Fibroblast of skin of left quadriceps (primary cell): ENCODE measurements at places on chromosomes 6 and 20.

DNA sequence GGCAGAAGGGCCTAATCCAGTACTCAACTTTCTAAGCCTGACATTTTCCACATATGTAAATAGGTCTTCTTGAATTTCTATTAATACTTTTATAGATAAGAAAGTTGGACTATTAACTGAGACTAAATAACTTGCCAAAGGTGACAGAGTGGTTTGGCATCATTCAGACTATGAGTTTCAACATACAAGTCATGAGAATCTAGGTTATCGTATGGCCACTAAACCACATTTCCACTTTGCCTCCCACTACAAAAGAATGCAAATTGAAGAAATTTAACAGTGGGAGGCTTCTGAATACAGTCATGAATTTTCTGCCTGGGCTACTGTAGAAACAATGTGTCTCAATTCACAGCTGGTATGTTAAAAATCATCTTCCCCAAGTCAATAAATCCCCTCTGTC, 531.0 kb upstream of the AGPAT4 start:
- no peak for DNase-seq

DNA sequence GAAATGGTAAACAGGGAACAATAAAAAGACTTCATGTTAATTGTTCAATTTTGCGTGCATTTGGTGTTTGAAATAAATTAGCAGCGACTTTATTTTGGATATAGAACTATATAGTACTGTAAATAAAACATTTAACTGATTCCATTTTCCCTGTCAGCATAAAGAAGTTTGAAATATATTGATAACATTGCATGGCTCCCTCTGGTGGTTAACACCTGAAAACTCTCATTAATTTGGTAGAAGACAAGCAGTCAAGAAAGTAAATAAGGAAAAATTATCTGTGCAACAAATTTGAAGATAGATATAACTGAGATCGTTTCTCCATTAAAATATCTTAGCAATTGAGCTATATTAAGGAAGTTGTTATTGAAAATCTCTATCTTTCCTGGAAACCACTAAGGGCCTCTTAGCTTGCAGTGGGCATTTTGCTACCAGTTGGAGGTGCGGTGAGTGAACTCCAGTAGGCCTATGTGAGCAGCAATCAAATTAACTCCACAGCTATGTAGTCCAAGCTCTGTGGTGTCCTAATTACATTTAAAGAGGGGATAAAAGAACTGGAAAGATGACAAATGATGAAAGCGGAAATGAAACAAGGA, 435.7 kb upstream of the FKBP1C start:
- no peak for DNase-seq

- DNase-seq, result no peak
Observed at GRCh38 chr6:135393289-135393688, 104.3 kb downstream of the AHI1 start.

DNA sequence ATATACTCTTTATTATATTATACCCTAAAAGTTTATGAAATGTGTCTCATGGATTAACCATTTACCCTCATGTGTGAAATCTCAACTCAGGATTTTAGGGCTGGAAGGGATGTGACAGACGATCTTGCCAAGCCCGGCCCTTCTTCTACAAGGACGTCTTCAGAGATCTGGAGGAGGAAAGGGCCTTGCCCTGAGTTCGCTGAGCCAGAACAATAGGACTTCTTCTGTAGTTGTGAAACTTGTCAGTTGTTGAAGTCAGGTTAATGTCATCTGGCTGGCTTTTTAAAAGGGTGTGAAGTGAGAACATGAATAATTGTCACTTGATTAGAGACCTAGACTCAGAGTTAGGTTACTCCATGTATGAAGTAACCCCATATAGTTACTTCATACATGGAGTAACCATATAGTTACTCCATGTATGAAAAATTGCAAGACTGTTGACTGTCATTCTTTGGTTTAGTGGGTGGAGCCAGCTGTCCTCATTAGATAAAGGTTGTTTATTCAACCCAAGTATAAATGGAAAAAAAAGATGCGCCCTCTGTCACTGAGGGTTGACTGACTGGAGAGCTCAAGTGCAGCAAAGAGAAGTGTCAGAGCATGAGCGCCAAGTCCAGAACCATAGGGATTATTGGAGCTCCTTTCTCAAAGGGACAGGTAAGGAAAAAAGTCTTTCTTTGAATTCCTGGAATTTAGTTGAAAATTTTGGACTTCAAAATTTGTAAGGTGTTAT, at the start of gene ARG1:
TSS of gene ARG1 (plus strand) at position 541 of the 730 bp plus-strand sequence. CDS start at position 598, 57 bp downstream.
- no peak for DNase-seq

- DNase-seq, result no peak
Observed at GRCh38 chr6:1153696-1154245, 158.1 kb upstream of the FOXQ1 start.

DNA sequence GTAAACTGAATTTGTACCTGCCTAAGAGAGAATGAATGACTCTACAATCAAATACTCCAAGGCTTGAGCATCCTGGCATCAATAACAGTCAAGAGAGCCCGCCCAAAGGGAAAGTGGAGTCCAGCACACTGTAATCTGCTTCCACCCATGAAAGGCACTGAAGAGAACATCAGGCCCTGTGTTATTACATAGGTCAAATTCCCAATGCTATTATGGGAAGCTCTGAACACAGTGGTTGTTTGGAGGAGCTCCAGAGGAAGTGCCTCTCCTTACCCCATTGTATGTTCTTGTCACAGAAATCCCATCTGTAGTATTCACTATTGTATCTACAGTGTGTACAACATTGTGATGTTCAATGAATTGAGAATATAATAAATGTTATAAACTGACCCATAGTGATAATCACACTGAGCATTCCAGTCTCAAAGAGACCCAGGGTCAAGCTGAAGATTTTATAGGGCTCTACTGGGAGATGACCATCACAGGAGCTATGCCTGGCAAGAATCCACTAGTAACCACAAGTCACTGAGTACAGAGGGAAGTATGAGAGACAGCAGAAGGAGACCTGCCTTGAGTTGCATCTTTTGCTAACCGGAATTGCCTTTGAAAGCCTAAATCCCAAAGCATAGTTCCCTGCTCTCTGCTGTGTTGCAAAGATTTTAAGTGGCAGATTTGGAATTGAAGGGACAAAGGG, 446.7 kb downstream of the GJA1 start:
- peak; percentile 70 for DNase-seq

- no peak for DNase-seq
Observed at GRCh38 chr20:32165836-32166545, 41.6 kb downstream of the PLAGL2 start.

DNA sequence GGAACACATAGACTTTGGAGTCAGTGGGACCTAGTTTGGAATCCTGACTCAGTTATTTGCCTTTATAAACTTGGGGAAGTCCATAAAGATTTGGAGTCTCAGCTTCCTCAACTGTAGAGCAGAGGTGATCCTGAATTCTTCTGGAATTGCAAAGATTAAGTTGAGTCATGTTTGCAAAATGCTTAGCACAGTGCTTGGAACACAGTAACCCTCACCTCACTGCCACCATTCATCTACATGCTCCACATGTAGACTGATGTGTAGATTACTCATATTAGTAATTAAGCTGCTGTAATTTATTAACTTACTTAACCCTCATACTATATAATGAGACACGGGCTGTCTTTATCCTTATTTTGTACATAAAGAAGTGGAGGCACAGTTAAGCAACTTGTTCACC, 61.4 kb downstream of the LAMP5 start:
- no peak for DNase-seq

DNA sequence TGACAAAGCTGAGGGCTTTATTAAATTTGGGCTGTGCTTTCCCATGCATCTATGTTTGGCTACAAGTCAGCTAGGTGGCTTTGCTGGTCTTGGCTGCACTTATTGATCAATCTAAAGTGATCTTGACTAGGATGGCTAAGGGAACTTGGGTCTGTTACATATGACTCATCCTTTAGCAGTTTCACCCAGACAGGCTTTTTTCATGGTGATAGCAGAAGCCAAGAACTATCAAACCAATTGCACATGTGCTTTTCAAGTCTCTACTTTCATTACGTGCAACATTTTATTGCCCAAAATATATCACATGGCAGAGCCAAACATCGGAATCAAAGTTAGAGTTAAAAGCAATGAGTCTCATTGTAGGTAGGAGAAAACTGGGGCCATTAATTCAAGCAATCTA, 626.3 kb downstream of the TENT5A start:
- peak; percentile 33 for DNase-seq

- no peak for DNase-seq
Observed at GRCh38 chr6:75484535-75484934, 9.1 kb downstream of the FILIP1 start.

DNA sequence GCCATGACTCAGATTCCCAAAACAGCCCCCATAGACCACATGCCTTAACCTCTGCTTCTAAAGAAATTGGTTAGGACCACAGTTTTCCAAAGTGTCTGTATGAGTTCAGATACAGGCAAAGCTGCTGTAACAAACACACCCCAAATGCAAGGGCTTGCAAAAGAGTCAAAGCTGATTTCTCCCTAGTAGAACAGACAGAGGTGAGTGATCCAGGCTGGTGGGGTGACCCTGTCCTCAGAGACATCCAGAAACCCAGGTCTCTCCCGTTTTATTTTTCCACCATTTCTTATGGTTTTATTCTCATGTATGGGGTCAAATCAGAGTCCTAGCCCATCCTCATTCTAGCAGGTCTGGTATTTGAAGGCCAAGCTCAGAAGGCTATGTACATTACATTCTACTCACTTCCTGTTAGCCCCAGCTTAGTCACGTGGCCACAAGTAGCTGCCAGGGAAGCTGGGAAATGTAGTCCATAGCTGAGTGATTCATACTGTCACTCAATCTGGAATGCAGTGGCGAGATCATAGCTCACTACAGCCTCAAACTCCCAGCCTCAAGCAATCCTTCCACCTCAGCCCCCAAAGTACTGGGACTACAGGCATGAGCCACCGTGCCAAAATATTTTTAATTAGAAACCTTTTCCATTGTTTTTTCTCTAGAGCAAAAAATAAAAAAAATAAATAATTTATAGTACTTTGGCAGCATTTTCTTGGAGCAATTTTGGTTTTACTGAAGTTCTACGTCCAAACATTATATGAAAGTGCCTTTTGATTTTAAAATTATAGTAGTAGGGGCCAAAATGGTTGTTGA, 175.2 kb downstream of the ZMYND8 start:
- DNase-seq, result peak; percentile 47

DNA sequence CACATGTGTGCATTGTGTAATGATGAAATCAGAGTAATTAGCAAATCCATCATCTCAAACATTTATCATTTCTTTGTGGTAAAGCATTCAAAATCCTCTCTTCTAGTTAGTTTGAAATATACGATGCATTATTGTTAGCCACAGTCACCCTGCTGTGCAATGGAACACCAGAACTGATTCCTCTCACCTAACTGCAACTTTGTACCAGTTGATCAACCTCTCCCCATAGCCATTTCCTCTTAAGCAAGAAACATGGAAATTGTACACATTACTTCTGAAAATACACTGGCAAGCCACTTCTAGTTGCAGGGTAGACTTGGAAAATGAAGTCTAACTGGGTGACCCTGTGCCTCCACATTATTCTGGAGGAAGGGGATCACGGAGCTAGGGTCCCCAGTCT, 58.1 kb upstream of the ESR1 start:
- DNase-seq, result no peak

DNA sequence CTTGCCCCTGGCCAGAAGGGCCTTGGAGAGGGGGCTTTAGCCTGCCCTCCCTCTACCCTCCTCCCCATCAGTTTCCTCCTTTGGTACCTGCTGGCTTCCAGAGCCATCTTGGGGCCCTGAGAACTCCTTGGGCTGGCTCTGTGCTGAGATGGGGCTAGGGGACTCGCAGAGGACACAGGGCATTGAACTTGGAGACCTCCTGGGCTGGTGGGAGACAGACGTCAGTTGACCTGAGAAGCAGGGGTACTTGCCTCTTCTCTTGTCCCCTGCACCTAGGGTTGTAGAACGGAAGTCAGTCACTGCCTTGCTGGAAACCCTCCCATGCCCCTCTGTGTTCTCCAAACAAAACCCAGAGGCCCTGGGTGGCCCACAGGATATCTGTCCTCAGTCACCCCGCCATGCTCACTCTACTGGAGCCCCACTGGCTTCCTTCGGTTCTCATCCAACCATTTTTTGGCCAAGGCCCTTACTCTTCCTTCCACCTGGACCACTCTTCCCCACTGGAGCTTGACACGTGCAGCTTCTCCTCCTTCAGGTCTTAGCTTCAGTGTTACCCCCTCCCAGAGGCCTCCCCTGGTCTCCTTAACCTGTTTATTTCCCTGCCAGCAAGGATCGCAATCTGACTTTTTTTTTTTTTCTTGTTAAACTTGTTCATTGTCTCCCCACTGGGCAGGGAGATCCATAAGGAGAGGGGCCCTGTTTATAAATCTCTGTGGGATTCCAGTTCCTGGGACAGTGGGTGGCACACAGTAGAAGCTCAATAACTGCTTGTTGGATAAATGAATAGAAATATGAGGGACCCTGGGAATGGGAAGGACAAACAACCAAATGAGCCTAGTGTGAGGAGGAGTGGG, 971 bp downstream of the RBCK1 start:
- no peak for DNase-seq

- no peak for DNase-seq
Observed at GRCh38 chr6:151341476-151342195, 49.7 kb downstream of the ZBTB2 start.

- DNase-seq, result no peak
Observed at GRCh38 chr6:141403827-141404226, 728.9 kb upstream of the GJE1 start.

- DNase-seq, result no peak
Observed at GRCh38 chr20:25586877-25587276, 1.5 kb upstream of the NINL start.

DNA sequence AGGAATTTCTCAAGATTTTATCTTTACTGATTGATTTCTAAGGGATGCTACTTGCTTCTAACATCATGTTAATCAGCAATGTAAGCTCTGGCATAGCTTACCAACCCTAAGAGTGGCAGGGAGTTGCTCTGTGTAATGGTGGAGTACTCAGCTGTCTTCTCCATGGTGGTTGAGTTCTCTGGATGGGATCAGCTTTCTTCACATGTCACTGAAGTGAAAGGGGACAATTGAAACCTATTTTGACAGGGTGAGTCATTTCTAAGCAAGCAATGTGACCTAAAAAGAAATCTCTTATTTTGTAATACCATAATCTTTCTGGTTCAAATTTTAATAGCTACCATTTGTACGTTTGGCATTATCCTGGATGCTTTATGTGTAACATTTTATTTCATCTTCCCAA, 430.4 kb downstream of the GJA1 start:
- no peak for DNase-seq

DNA sequence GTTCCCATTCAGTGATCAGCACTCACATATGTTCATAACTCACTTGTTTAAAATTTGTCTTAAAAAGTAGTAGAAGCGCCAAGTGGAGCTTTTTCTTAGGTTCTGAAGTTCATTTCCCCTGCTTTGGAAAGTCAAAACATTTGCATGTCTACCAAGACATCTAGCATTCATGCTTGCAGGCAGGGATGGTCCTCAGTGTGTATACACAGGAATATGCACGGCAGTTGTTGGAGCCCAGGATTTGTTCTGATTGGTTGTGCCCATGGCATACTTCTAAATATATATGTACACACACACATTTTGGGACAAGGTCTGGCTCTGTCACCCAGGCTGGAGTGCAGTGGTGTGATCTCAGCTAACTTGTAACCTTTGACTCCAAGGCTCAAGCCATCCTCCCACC, 2.4 kb upstream of the GPX6 start:
- no peak for DNase-seq

GRCh38 chr20:31638317-31638716, 605 bp downstream of the COX4I2 start:
- DNase-seq, result no peak
